ENCODE measurements at places on chromosomes 5 and 9.

GRCh38 chr5:58543723-58544122, 39.2 kb upstream of the RAB3C start:
- no peak for ATAC-seq

- no peak for ATAC-seq
Measured at GRCh38 chr5:134086225-134086942, 28.1 kb upstream of the TCF7 start.

DNA sequence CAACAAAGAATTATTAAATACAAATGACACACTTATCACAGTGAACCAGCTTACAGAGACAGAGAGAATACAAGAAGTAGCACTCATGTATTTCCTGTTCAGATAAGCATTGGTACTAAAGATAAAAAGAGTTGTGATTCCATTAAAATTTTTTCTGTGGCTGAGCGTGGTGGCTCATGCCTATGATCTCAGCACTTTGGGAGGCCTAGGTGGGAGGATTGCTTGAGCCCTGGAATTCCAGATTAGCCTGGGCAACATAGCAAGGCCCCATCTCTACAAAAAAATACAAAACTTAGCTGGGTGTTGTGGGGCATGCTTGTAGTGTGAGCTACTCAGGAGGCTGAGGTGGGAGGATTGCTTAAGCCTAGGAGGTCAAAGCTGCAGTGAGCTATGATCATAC, 32.9 kb downstream of the FCHO2 start:
- no peak for ATAC-seq

DNA sequence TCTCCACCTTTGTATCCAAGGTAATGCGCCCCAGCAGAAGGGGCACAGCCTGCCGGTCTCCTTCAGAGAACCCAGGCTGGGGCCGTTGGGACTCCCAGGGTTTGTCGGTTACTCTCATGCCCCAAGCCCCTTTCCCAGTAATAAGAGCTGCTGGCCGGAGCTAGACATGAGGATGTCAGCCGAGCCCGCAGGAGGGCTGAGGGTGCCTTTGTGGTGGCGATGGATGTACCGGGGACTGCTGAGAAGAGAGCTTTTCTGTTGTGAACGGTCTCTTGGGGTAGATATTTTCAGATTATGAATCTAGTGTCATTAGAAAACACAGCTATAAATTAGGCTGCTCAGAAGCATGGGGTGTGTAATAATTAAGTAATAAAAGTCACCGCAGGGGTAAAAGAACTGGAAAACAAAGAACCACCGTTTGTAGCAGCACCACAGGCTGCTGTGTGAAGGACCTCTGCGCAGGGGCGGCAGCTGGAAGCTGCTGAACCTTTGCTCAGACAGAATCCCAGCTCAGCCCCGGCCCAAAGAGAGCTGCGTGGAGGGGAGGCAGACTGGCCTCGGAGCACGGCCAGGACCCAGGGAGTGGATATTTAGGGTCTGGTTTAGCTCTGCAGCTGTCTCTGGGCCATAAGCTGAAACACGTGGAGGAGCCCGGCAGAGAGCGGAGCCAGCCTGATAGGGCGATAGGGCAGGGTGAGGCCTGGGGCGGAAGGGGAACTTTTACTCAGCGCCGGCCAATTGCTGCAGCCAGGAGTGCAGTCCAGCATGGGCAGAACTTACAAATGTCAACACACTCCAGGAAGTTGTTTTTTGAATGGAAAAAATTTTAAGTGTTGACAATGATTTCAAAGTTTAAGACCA, 50.5 kb upstream of the BARHL1 start:
- no peak for ATAC-seq

GRCh38 chr5:154365823-154366222, 80.0 kb upstream of the SAP30L start:
- no peak for ATAC-seq

DNA sequence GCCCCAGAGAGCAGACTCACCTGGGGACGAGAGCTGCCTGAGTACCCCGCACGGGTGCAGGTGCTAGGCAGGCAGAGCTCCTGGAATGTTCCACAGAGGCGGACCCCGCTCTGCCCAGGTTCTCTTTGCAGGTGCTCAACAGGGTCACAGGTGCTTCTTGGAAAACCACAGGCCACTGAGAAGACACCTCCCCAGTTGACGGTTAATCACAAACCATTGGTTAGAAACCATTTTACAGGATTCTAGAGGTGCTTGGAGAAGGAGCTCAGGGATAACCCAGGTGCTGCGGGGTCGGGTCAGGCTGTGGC, 17.3 kb upstream of the SLC6A19 start:
- ATAC-seq = no peak

DNA sequence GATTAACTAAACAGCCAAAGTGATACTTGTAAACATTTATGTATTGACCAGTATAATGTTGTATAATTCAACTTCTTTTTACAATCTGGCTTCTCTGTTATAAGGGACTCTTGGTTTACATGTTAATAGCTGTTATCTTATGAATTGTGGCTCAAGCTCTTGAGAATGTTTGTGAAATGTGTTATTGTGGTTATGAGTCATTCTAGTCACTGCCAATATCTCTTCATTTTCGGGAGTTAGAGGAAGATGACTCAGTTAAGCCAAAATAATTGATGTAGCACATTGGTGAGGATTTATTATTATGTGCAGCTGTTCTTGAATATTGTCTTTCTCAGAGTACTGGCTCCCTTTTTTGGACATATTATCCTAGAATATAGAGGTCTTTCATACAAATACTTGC, 655.2 kb upstream of the RIOK2 start:
- ATAC-seq = peak; percentile 83

GRCh38 chr9:104078596-104078995, 15.5 kb upstream of the SMC2 start:
- ATAC-seq = no peak

DNA sequence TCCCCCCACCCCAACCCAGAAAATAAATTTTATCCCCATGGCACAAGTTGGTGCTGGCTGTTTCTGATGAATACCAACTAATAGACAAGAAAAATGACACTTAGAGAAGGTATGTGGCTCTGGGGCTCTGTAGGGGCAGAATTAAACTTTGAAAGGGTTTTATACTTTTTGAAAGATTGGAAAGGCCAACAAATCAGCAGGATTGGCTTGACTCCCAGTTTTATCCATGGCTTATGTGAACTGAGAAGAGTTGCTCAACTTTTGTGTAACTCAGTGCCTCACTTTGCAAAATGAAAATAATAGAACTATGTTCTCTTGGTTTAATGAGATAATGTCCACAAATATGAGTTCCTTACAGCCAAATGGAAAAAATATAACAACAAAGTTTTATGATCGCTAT, 288.9 kb upstream of the KIF2A start:
- ATAC-seq = no peak

GRCh38 chr9:21070171-21070571, 7.6 kb downstream of the IFNB1 start:
- ATAC-seq = peak; percentile 99

DNA sequence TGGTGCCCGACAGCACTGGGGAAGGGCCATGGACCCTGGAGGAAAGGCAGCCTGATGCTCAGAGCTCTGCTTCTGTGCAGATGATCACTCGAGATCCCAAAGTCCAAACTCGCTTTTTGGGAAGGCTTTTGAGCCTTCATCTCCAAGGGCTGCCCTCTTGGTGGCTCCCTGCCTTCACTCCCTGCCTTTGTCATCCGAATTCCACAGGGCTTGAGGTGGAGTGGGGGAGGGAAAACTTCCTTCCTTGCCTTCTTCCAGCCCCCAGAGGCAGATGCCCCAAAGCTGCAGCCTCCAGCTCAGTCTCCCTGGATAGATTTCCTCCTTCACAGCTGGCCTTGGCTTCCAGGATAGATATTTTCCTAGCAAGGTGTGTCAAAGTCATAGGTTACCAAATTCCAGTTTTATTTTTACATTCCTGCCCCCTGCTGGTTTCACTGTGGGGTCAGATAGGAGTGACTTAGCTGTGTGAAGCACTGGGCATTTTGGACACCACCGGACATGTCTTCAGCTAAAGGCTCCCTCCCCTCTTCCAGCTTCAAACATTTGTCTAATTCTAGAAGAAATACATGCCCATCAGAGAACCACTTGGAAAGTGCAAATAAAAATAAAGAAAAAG, 268.2 kb downstream of the HSPA4 start:
- ATAC-seq = no peak

DNA sequence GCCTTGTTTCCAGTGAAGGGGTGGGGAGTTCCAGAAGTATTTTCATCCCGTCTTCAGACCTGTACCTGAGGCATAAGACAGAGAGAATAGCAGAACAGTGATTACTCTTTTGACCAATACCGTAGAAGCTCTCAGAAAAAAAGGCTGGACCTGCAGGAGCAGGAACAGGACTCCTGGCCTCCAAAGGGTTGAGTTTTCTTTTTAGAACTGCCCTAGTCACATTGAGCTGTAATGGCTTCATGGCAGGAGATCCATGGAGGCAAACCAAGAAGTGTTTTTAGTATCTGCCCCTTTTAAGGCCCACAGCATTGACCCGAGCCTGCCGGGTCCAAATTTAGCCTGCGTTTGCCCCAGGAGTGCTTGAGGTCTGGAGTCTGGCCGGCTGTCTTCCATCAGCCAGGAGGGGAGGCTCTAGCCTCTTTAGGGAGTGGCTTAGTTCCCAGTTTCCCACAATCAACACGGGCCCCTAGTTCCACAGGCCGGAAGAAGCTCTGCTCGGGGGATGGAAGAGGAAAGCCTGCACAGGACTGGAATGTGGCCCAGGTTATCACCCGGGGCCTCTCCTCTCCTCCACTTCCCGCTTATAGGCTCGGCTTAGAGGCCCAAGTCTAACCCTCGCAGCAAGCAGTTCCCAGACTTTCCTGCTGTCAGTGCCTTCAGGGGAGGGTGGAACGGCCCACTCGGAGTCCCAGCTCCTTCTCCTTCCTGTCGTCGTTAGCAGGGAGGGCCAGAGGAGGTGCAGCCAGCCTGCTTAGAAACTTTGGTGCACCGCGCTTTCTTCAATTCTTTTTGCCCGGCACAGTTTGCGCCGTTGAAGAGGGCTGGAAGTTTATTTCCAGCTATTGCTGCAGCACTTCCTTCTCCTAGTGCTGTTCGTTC, 80.7 kb downstream of the C9orf152 start:
- no peak for ATAC-seq

DNA sequence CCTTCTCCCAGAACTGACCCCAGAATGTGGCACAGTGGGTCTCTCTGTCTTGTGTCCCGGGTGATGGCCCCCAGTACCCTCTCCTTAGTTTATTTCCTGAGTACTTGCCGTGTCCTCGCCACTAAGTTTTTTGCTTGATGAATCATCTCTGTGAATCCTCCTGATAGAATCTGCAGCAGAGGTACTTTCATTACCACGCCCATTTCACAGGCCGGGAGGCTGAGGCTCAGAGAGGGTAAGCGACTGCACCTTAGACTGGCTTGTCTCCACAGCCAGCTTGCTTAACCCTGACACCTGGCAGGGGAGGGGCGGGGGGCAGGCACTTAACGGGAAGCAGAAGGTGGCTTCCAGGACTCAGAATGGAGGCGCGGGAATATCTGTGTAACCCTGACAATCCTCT, 7.9 kb upstream of the IER5L start:
- no peak for ATAC-seq

DNA sequence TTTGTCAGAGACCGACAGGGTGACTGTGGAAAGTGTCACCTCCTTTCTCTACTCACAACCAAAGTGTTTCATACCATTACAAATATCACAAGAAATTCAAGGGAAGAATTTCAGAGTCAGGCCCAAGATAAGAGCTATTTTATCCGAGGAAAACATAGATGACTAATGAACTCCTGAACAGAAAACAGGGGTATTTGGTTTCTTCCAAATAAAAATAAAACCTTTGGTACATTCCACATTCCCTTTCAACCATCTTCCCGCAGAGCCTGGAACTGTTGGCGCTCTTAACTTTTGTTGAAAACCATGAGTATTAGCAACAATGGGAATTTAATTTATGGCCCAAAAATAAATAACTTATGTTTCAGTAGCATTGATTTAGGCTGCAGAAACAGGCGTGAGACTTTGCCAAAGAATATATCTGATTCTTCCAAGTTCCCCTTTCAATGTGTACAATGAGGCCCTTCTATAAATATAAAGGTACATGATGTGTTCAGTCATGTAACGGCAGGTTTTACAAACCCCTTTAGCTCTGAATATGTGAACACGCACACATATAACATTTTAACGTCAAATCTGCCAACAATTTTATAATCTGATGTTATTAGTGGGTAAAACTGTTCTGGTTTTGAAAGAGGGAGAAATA, 69.5 kb downstream of the RETREG1 start:
- no peak for ATAC-seq

DNA sequence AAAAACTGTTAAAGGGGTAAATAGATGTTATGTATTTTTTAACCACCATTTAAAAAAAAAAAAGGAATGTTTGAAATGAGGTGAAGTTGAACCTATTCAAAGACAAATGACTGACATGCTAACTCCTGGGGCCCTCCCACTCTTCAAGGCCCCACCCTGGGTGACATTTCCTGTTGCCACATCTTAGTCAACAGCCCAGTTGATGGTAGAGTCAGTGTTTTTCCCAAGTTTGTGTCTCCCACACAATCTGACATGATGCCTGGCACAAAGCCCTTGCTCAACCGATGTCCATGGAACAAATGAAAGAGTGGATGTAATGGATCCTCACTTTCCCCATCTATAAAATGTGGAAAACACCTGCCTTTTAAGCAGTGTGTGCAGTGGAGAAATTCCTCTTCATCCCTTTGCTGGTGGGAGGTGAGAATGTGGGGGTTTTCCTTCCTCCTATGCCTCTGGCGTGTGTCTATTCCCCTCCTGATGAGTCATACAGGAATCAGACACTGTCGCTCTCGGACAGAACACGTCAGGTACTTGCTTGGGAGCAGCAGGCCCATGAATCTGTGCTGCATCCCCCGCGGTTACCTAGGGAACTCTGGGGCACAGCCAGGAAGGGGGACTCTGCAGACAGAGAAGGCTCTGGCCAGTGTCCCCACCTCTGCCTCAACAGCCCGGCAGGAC, 13.7 kb upstream of the ADRA1B start:
- ATAC-seq = peak; percentile 51

GRCh38 chr5:162800301-162800700, 637.1 kb upstream of the CCNG1 start:
- ATAC-seq = no peak

DNA sequence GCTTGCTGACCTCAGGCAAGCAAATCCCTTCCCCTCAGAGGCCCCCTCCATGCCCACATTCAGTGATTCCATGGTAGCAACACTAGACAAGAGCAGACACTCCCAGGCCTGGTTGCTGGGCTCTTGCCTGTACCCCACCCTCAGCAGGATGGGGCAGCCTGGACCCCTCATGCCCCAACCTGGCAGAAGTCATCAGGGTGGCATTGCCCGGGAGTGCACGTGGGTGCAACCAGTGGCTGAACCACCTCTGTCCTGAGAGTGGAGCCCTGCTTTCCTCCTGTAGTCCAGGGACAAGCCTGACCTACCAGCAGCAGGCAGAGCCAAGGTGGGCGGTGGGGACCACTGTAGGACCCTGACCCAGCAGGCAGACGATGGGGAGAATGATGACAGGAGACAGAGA, 65.8 kb upstream of the TBC1D2 start:
- ATAC-seq = no peak

GRCh38 chr9:83538890-83539238, 663 bp upstream of the FRMD3 start:
- no peak for ATAC-seq

DNA sequence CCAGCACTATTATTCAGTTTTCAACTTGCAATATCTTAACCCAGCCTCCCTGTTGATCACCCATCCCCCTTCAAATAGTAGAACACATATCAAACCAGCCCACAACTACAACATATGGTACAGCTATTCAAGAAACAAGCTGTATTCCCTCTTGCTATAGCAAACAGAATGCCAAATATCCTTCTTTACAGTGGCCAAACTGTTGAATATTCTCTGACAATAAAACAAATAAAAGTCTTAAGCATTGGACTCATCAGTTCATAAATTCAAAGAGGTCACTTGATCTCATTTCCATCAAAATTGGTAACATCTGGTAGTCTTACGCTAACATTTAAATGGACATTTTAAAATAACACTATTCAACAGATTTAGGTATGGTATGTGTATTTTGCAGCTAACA, 350.8 kb downstream of the EFNA5 start:
- no peak for ATAC-seq
